ENCODE measurements at places on chromosomes 3 and 15. TPM values are rescaled to one million over a fixed set of nuclear protein-coding genes. Genes with fewer than 3 reads are reported as not detected.

GRCh38 chr15:70535071-70535954 lies 228.0 kb downstream of the UACA start:
- H3K27ac ChIP-seq: no peak overlapping the region
- no peaks in the 10 kb centered on the region for H3K27me3 ChIP-seq
- DNase-seq: no peak

- H3K4me3 ChIP-seq: no peak overlapping the region
- H3K4me1 ChIP-seq: 0 out of 2 replicates have a peak, but pooled peaks cover 2% of the 10 kb centered on the region
- H3K36me3 ChIP-seq: no peaks in the 10 kb centered on the region
These were observed 44.6 kb upstream of the RASGRP1 start for GRCh38 chr15:38609097-38609738.

- DNase-seq: no peak
- H3K36me3 ChIP-seq: no peaks in the 10 kb centered on the region
- H3K4me1 ChIP-seq: no peaks in the 10 kb centered on the region
- no peaks in the 10 kb centered on the region for H3K27me3 ChIP-seq
These were observed 6.9 kb upstream of the CFAP20DC start for GRCh38 chr3:59056706-59057105.

Gene FAM98B
- total RNA-seq: 32.5 TPM

Gene TNFAIP8L3
- 1.0 TPM for total RNA-seq

Data from Panc1 (cell line).